Panc1 (cell line): ENCODE measurements at places on chromosomes 11 and 22. TPM values are rescaled to one million over a fixed set of nuclear protein-coding genes. Genes with fewer than 3 reads are reported as not detected.

FJX1 gene
- 31.1 TPM for total RNA-seq

WT1 gene
- 15.9 TPM for total RNA-seq

NRGN gene
- 5.7 TPM for total RNA-seq

GPR83 gene
- 0.05 TPM for total RNA-seq

- no peak for DNase-seq
These were observed 67.1 kb downstream of the GRIK4 start for GRCh38 chr11:120578596-120579154.

- DNase-seq = no peak
These were observed 75.4 kb downstream of the AASDHPPT start for GRCh38 chr11:106152824-106153223.

DNA sequence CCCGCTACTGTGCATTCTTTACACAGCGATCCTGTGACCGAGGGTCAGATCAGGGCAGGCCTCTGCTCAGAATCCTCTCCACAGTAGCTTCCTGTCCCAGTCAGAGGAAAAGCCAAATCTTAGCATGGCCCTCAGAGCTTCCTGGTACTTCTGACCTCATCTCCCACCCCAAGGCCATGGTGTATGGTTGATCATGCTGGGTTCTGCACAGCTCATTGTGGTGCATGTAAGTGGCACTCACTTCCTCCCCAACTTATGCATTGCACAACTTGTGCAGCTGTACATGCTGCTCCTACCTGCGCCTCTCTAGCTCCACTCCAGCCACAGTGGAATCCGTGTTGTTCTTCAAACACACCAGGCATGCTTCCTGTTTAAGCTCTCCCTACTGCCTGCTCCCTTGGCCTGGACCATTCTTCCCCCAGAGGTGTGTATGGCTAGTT, 20.3 kb downstream of the BMAL1 start:
- no peak for DNase-seq

- DNase-seq = no peak
These were observed 18.2 kb downstream of the GDPD5 start for GRCh38 chr11:75507571-75507970.
